CD8-positive, alpha-beta memory T cell (primary cell): ENCODE measurements at places on chromosomes 5 and 9. TPM values are rescaled to one million over a fixed set of nuclear protein-coding genes. Genes with fewer than 3 reads are reported as not detected.

QRFP gene
- total RNA-seq = not detected

BDP1 gene
- 35.0 TPM for total RNA-seq

CSNK1A1 gene
- total RNA-seq = 187 TPM

COL15A1 gene
- total RNA-seq = not detected

TMEM245 gene
- total RNA-seq = 35.2 TPM

GRCh38 chr5:100609594-100609993 is 74.4 kb downstream of the FAM174A start:
- H3K36me3 ChIP-seq = no peaks in the 10 kb centered on the region
- H3K4me1 ChIP-seq = no peaks in the 10 kb centered on the region
- H3K27ac ChIP-seq = no peak overlapping the region

- H3K27me3 ChIP-seq = no peaks in the 10 kb centered on the region
- DNase-seq = no peak
- H3K4me3 ChIP-seq = no peak overlapping the region
Measured at GRCh38 chr5:125316391-125316790, 570.0 kb upstream of the ZNF608 start.

GRCh38 chr9:136861874-136862457 is 4.1 kb downstream of the EDF1 start:
- no peak for DNase-seq
- H3K27me3 ChIP-seq = no peaks in the 10 kb centered on the region
- peaks cover 7% of the 10 kb centered on the region for H3K4me1 ChIP-seq
- no peak overlapping the region for H3K4me3 ChIP-seq
- peaks cover 19% of the 10 kb centered on the region for H3K36me3 ChIP-seq
- H3K27ac ChIP-seq = no peak overlapping the region

DNA sequence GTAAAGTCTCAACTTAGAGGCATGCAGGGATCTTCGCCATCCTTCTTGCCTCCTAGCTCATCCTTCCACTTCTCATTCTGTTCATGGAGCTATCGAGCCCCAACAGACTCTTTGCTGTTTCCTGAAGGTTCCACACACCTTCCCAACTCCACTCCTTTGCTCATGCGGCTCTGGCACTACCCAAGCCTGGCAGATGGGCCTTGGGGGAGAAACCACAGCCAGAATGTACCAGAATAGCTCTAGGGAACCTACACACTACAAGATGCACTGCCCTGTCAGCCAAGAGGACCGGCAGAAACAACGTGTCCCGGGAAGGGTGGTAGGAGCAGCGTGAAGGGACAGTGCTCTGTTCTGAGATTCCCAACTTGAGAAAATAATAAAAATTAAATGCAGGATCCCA is 178.9 kb downstream of the GABBR2 start:
- H3K4me3 ChIP-seq = no peak overlapping the region
- DNase-seq = no peak

DNA sequence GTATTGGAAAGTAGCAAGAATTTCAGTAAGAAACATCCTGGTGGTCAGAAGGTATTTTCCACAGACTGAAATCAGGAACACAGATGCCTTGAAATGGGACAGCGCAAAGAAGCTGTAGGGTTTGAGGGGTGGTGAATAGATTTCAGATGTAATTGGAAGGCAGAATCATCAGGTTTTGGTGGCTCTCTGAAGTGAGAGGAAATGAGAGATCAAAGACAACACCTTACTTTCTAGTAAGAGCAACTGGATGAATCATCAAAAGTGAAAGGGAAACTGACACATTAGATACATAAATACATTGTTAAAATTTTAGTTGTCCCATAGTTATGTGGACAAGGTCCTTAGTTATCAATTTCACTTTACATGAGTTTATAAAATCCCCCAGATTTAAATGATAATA is 188.2 kb upstream of the SLC27A6 start:
- no peak overlapping the region for H3K4me3 ChIP-seq
- no peaks in the 10 kb centered on the region for H3K27me3 ChIP-seq
- no peak overlapping the region for H3K27ac ChIP-seq

DNA sequence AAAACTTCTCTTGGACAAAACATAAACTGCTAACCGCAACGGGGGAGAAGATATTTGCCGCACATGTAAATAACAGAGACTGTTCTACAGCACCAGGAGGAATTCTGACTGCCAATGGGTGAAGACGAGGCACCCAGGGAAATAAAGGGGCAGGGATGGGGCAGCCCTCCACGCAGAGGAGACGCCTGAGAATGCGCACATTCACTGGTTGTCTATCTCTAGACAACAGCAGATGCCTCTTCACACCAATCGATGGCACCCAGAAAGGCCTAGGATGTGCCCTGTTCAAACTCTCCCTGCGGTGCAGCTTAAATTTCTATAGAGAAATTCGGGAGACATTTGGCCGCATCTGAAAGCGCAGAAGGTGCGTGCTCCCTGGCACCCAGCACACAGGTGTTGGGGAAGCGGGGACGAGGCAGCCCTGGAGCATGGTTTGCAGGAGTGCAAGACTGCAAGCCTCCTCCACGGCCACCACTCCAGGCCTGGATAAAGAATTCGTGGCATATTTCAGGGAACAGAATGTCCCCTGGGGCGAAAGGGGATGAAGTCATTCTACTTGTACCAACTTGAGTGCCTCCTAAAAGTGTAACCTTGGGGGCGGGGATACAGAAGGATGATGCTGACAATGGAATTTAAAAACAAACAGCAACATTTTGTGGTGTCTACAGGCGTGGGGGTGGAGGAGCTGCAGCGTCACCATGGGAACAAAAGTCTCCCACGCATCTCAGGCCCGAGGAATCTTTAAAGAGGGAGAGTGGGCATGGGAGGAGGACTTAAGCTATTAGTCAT is 6.3 kb upstream of the IRX2 start:
- no peak overlapping the region for H3K4me3 ChIP-seq
- no peak overlapping the region for H3K27ac ChIP-seq
- no peaks in the 10 kb centered on the region for H3K4me1 ChIP-seq
- H3K36me3 ChIP-seq = no peaks in the 10 kb centered on the region
- no peak for DNase-seq

DNA sequence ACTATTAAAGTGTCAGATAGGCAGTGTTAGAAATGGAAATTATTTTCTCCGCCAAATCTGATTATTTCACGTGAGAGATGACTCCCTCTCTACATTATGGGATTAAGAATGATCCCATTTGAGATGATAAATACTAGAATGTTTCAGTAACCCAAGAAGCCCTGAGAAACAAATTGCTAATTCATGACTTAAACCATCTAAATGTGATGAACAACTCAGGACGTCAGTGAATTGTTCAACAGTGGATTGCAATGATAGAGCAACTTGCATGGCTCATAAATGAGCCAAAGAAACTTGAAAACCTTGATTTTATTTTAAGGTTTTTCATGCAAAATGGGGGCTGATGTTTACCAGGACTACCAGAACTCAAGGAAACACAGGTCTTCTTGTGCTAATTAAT is 350.5 kb upstream of the WWC1 start:
- no peaks in the 10 kb centered on the region for H3K4me1 ChIP-seq
- no peak overlapping the region for H3K4me3 ChIP-seq
- no peaks in the 10 kb centered on the region for H3K27me3 ChIP-seq
- H3K27ac ChIP-seq = no peak overlapping the region
- DNase-seq = no peak
- H3K36me3 ChIP-seq = no peaks in the 10 kb centered on the region

- no peak overlapping the region for H3K4me3 ChIP-seq
- H3K27ac ChIP-seq = no peak overlapping the region
- H3K27me3 ChIP-seq = no peaks in the 10 kb centered on the region
Measured at GRCh38 chr5:148418511-148418910, 34.8 kb downstream of the FBXO38 start.
